Activated CD8-positive, alpha-beta T cell treated with anti-CD3 and anti-CD28 coated beads, Interleukin-2, amount 10 ng/mL, durations not matched to agents 7 days and 5 days (primary cell): ENCODE measurements at places on chromosomes 2 and 18.

GRCh38 chr18:79046522-79046921 lies 22.7 kb upstream of the ATP9B start:
- no peak for DNase-seq

DNA sequence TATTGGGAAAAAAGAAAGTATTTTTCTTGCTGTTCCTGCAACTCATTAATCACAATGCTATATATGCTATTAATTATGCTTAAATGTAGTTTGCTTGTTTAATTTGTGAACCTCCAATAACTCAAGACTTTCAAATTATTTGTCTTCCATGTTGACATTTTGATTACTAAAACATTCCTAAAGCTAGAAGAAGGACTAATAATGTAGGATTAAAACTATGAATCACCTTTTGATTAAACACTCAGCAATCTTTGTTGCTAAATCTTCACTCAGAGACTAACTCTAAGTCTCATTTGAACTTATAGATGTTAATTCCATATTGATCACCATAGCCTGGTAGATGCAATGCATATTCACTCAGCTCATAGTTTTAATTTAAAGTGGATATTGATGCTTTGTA lies 524.6 kb upstream of the ZEB2 start:
- no peak for DNase-seq

- no peak for DNase-seq
Observed at GRCh38 chr2:144479138-144479537, 40.8 kb downstream of the ZEB2 start.

DNA sequence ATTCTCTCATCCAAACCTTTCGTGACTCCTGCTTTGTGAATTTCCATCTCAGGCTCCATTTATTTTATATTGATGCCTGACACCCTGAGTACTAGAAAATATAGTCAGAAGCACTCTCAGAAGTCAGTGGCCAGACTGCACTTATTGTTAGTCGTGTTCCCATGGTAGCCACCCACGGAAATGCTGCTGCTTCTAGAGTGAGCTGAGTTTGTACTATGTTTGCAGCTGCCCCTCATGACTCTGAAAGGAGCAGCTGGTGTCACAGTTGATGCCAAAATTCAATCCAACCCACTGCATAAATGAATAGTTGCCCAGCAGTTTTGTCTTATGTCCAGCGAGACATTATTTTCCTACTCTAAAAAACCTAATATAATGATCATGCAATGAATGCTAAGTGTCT lies 265.2 kb upstream of the SPHKAP start:
- DNase-seq = no peak
